Caudate nucleus (tissue), 63 donors: ENCODE measurements at places on chromosomes 4 and X.

- DNase-seq, result no peak
Measured at GRCh38 chrX:132648895-132649294, 160.1 kb upstream of the MBNL3 start.

- no peak for DNase-seq
Measured at GRCh38 chr4:27081675-27082586, 221.3 kb downstream of the STIM2 start.

GRCh38 chr4:10762561-10762960 is 78.0 kb upstream of the CLNK start:
- no peak for DNase-seq

DNA sequence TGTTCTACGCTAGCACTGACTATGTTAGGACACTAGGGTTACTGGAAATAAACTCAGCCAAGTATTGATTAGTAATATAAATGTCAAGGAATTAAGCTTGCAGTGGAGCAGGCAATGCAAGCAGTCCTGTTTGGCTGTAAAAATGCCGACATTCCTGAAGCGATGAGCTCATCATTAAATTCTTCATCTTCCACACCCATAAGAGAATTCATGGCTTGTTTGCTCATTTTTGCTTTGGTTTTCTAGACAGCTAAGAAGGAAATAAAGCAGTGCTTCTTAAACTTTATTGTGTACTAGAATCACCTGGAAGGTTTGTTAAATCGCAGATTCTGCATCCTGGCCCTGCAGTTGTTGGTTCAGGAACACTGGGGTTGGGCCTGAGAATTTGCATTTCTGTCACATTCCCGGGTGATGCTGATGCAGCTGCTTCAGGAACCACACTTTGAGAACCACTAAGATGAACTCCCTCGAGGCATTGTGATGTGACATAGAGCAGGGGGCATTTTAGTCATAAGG is 17.8 kb downstream of the ANXA3 start:
- DNase-seq, result no peak

- no peak for DNase-seq
Measured at GRCh38 chr4:112282860-112283667, 2.6 kb downstream of the TIFA start.

DNA sequence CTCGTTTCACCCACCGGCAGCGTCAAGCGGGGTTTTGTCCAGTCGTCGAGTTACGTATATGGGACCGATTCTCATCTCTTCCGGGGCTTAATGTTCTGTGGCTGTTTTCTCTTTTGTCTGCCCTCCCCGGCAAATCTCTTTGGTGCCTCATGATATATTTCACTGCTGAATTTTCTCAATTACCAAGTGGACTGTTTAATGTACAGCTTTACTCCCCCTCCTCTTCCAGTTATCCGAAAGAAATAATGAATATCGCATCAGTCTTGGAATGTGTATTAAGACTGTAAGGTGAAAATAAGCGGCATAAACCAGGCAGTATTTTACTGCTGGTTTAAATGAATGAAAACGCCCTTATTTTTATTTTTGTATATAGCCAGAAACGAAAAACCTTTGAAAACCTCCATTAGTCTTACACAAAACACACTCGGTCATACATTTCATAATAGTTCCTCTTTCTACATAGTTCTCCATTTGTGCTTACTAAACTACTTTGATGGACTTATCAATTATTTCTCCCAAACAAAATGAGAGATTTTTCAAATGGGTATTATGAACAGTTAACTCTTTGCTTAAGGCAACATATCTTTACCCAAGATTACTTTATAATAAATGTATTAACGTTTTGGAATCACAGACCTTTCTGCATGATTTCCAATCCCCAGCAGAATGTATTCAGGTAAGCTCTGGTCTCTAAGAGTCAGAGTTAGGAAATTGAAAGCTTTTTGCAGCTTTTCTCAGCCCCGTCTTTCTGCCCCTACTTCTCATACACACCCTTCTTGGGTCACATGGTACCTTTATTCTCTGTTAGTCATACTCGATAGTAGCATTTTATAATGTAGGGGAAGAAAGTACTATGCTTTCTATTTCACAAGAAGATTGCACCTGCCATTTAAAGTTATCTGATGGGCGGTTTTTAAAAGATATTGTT is 979 bp downstream of the RP2 start:
- no peak for DNase-seq

GRCh38 chr4:81084634-81085033 is 54.1 kb downstream of the BMP3 start:
- no peak for DNase-seq

DNA sequence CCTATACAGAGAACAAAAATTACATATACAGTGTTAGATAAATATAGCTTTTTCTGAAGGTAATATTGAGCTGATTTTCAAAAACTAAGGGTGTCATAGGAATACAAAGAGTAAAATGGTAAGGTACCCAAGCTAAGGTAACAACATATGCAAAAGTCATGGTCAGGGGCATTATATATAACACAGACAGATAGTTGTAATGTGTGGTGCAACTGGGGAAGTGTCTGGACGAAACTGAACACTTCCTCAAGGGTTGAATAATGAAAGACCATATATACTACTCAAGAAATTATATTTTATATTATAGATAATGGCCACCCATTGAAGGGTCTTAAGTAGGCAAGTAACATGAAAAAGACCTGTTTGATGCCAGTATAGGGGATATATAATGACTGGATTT is 262.1 kb upstream of the CXXC4 start:
- DNase-seq, result no peak

DNA sequence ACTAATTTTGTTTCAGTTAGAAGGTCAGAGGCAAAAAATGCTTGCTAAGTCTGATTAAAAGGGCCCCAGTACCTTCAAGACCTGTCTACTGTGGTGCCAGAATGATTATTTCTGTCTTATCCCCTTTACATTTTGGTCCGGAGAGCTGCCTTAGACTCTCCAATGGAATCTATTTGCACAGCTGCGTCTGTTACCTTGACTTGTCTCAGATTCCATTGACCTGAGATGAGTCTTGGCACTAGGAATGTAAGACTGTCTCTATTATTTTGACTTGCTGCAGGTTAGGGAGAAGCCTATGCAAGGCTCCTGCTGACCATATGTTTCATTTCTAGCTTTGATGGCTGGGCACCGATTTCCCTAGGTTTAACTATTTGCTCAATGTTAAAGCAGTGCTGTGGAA is 457.6 kb downstream of the KCTD8 start:
- DNase-seq, result no peak

DNA sequence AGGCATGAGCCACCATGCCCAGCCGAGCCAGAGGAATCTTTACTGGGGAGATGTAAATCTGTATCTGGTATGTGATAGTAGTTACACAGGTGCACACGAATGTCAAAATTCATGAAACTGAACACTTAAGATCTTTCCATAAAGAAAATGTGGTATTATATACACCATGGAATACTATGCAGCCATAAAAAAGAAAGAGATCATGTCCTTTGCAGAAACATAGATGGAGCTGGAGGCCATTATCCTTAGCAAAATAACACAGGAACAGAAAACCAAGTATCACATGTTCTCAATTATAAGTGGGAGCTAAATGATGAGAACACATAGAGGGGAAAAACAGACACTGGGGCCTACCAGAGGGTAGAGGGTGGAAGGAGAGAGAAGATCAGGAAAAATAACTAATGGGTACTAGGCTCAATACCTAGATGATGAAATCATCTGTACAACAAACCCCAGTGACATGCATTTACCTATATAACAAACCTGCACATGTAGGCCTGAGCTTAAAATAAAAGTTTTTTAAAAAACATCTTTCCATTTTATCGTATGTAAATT is 7.8 kb downstream of the TMEM156 start:
- DNase-seq, result no peak

DNA sequence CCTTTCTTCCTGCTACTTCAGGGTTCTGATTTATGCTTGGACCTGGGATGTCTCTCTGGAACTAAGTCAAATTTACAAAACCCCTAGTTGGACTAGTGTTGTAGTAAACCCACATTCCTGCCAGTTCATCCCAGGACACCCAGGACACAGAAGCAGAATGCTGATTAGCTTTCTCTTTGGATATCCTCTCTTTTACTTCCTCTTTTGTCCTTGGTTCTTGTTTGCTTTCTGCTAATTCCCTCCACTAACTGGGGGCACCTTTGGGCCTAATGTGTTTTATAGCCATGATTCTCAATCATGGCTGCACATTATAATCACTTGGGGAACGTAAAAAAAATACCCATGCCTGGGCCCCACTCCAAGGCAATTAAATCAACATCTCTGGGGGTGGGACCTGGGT is 42.5 kb downstream of the LANCL3 start:
- DNase-seq, result no peak

GRCh38 chrX:109830157-109830703 is 97.2 kb upstream of the ACSL4 start:
- no peak for DNase-seq

DNA sequence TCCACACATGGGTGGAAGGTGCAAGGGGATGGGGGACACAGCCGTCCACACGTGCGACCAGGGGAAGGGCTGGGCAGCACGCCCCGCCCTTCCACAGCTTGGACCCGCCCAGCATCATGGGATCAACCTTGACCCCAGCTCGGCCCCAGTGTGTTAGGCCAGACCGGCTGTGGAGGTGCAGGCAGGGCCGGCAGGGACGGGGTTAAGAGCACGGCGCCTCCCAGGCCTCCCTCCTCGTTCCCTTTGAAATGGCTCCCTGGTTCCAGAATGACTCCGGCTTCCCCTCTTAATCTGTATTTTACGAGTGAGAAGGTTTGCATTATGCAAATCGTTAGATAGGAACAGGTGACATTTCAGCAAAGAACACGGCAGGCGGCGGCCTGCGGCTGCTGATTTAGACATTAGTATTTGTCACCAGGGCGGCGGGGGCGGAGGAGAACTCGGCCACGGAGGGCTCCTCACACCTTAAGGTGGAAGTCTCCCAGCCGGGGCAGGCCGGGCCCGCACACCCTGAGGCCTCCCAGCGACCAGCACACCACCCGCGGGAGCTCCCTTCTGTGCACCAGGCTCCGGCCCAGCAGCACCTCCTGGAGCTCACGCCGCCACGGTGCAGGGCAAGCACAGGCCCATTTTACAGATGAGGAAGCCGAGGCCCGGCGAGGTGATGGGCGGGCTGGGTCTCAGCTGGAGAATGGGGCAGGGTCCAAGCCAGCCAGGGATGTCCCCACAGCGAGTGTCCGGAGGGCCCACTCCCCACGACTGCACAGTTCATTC is 116.1 kb downstream of the FAM53A start:
- DNase-seq, result no peak

DNA sequence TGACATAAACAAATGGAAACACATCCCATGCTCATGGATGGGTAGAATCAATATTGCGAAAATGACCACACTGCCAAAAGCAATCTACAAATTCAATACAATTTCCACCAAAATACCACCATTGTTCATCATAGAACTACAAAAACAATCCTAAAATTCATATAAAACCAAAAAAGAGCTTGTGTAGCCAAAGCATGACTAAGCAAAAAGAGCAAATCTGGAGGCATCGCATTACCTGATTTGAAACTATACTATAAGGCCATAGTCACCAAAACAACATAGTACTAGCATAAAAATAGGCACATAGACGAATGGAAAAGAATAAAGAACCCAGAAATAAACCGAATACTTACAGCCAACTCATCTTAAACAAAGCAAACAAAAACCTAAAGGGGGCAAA is 342.8 kb upstream of the AGA start:
- no peak for DNase-seq

DNA sequence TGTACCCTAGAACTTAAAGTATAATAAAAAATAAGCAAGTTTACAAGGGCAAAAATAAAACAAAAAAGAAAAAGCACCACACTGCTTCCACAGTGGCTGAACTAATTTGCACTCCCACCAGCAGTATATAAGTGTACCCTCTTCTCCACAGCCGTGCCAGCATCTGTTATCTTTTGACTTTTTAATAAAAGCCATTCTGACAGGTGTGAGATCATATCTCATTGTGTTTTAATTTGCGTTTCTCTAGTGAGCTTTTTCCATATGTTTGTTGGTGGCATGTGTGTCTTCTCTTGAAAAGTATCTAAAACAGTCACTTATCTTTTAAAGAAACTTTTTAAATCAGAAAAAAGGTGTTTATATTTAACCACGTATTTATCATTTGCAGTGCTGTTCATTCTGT is 71.3 kb downstream of the NFKB1 start:
- DNase-seq, result no peak

GRCh38 chr4:135244696-135245095 is 1043.1 kb upstream of the PABPC4L start:
- DNase-seq, result no peak

- no peak for DNase-seq
Measured at GRCh38 chrX:34638116-34638515, 19.0 kb downstream of the TMEM47 start.

GRCh38 chr4:94298725-94299252 is 43.8 kb downstream of the HPGDS start:
- DNase-seq, result no peak

DNA sequence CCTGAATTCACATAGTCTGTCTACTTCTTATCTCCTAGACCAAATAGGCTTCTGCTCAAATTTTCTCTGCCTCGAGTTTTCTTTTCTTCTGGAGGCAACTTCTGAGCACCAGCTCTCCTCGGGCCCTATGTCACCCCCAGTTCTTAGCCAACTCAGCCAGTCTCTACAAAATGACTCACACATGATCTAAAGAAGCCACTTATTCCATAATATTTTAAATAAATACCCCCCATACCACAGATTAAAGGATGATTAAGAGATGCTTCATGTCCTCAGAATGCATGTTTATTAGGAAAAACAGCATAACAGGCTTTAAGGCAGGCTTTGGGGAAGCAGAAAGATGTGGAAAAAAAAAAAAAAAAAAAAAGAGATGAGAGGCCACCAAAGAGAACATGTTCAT is 36.6 kb upstream of the DDX53 start:
- no peak for DNase-seq

- DNase-seq, result no peak
Measured at GRCh38 chr4:52968691-52969090, 106.6 kb downstream of the RASL11B start.

DNA sequence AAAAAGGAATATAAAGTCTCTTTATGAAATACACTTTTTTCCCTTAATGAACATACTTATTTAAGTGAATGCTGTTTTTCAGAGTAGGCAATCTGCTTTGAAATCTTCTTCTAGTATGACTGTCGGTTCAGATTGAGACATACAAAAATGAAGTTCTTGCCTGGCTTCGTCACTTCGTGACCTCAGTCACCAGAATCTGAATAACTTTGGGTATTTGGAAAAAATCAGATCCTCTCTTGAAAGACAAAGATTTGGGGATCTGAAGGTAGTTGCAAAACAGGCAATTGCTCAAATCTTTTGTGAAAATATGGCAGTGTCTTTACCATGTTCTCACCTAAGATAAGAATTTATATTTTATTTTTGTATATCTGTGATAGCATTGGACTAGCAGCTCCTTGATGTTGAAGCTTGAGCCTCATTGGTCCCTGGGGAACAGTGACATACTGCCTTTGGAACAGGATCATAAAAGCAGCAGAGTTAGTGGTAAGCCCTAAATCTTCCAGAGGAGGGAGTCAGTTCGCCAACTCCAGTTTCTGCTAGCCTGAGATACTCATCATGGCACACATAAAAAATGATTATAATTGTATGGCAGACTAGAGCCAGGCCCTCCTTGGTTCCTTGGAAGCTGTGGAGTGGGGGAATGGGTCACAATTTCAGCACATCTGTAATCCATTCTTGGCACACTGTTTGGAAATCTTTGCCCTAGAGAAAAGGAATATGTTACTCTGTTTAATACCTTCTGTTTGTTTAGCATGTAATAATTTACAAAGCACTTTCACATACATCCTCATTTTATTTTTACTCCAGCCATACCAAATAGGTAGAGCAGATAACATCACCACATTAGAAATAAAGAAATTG is 5.0 kb downstream of the ARFIP1 start:
- no peak for DNase-seq
